ENCODE measurements at places on chromosomes 11 and 22.

- DNase-seq = no peak
Measured at GRCh38 chr11:72426758-72427157, 7.6 kb downstream of the CLPB start.

DNA sequence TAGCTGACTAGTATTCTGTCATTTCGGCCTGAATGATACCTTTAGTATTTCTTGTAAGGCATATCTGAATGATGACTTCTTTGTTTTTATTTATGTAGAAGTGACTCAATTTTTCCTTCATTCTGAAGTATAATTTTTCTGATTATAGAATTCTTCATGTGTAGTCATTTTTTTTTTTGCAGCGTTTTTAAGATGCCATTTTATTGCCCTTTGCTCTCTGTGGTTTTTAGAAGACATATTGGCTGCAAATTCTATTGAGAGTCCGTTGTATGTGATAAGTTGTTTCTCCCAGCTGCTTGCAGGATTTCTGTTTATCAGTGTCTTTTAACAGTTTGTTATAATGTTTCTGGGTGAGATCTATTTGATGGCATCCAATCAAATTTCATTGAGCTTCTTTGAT is 1224.8 kb downstream of the JRKL start:
- no peak for DNase-seq

- no peak for DNase-seq
Measured at GRCh38 chr11:118623269-118623655, 15.8 kb downstream of the PHLDB1 start.

- DNase-seq = no peak
Measured at GRCh38 chr11:92948116-92948515, 21.3 kb upstream of the MTNR1B start.

- no peak for DNase-seq
Measured at GRCh38 chr11:17371614-17372013, 16.8 kb downstream of the KCNJ11 start.

DNA sequence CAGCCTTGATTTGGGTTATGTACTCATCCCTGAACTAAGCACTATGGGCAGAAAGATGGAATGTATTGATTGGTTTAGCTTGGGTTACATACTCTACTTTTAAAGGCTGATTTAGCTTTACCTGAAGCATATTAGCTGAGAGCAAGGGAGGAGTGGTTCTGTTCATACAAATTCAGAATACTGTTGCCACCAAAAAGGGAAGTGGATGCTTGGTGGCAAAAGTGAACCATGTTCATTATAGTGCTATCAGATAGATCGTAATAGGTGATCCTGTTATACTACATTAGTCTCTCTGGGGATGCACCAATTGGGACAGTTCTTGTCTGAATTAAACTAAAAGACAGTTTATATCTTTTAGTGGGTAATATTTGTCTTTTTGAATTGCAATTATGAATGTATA is 44.5 kb upstream of the RRM1 start:
- DNase-seq = no peak

GRCh38 chr11:126723665-126724045 is 276.9 kb downstream of the KIRREL3 start:
- no peak for DNase-seq

DNA sequence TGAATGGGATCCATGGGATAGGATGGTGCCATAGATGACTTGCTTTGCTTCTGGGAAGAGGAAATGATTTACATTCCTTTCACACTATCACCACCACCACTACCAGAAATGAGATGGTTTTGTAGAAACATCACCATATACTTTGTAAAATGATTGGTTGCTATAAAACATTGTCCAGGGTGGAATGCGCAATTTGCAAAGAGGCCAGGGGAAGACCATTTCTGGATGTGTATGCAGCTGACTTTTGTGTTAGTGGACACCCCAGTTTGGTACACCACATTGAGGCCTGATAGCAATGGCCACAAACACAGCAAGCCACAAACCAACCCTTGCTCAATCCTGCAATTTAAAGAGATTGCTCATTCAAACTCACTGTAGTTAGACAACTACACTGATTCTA is 56.7 kb upstream of the RCN1 start:
- DNase-seq = no peak

GRCh38 chr22:32700191-32700882 is 101.2 kb upstream of the TIMP3 start:
- DNase-seq = no peak

- no peak for DNase-seq
Measured at GRCh38 chr11:124884869-124885479, 12.7 kb downstream of the ROBO4 start.

- DNase-seq = no peak
Measured at GRCh38 chr11:69383372-69384250, 89.7 kb downstream of the MYEOV start.

Measured in activated CD4-positive, alpha-beta T cell treated with anti-CD3 and anti-CD28 coated beads for 4 hours (primary cell).